ENCODE measurements at places on chromosomes 16 and 17.

DNA sequence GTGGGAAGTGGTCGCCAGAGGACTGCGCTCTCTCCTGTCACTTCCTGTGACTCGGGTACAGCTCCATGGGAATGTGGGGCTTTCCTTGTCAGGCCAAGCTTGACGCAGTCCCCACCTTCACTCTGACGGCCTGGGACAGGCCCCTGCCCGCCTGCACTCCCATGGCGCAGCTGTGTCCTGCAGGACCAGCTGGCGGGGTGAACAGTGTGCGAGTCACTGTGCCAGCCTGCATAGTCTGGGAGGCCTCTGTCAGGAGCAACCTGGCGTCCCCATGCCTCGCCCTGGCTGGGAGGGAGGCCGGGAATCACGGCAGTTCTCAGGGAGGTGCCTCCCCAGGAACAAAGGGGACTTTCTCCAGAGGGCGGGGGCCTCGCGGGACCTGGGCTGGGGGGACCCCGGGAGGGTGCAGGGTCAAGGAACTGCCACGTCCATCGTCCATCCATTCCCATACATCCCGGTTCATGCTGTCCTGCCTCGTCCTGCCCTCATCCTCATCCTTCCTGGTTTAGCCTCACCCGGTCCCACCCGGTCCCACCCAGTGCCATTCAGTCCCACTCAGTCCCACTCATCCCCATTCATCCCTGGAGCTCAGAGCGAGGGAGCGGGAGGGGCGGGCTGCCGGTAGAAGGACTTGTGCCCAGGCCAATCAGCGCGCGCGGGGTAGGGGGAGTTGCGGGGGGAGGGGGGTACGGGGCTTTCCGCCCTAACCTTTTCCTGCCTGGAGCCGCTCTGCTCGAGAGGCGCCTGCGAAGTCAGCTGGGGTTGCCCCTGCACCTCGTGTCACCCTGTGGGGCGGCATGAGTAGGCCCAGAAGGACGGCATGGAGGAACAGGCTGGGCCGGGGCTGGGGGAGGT is 13.4 kb downstream of the FLYWCH1 start:
- no peak for DNase-seq

GRCh38 chr16:11583889-11584565 is 2.7 kb downstream of the LITAF start:
- no peak for DNase-seq

GRCh38 chr17:17890773-17891759 is 54.3 kb upstream of the SREBF1 start:
- DNase-seq = peak; percentile 41

DNA sequence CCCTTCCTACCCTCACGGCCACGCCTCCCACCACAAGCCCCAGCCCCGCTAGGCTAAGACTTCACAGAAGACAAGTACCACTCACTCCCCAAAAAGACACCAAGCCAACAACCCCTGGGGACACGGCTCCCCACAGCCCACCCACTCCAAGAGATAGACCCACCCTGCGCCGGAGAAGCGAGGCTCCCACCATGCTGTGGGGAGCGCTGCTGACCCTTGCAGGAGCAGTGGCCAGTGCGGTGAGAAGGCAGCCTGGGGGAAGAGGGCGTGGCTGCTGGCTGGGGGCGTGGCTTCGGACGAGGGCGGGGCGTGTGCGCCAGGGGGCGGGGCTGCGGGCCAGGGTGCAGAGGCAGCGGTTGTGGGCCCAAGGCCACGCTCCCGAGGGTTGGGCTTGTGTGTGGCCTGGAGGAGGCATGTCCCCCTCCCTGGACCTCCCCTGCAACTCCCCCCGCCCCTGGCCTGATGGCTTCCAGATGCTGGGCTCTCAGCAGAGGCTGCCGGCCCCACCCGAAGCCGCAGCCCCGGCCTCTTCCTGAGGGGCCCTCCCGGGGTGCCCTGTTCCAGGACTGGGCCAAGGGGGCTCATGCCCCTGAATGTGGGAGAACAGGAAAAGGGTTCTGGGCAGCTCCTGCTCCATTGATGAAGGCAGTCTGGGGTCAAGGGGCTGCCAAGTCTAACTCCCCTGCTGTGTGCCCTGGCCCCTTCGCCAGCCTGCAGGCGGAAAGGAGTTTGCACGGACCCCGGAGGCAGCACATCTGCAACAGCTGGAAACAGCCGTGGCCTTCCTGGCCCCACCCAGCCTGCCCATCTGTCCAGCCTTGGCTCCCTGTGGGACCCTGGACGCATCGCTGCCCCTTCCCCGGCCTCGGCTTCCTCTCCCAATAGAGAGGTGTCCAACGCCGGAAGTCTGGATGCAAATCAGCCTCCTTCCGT is 9.1 kb downstream of the TFAP4 start:
- no peak for DNase-seq

DNA sequence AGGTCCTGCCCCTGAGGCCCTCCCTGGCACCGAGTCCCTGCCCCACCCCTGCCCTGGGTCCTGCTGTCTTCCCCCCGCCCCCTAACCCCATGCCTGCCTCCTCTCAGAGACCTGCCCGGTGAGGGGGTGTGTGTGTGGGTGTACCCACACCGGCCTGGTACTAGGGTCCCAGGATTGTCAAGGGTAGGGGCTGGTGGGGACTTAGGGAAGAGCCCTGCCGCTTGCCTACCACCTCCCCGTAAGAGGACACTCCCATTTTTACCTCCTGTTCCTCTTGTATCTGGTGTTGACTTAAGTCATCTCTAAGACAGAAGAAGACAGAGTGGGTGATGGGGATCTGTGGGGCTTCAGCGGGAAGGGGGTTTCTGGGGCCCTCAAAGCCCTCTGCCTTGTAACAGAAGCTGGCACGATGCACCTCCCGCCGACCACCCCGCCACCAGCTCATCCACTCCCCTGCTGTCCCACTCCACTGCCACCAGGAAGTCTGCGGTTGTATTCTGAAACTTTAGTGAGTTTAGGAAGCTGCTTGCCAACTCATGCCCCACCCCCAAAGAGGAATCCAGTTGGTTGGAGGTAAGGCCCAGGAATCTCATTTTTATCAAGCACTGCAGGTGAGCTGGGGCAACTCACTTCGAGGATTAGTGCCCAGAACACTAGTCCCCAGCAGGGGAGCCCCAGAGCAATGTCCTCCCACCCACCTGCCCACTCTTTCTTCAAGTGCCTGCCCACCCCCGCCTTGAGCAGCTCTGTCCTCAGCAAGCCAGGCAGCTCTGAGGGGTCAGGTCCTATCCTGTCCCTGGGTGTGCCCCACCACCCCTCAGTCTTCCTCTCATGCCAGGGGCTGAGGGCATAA is 5.6 kb downstream of the SPATA32 start:
- no peak for DNase-seq

DNA sequence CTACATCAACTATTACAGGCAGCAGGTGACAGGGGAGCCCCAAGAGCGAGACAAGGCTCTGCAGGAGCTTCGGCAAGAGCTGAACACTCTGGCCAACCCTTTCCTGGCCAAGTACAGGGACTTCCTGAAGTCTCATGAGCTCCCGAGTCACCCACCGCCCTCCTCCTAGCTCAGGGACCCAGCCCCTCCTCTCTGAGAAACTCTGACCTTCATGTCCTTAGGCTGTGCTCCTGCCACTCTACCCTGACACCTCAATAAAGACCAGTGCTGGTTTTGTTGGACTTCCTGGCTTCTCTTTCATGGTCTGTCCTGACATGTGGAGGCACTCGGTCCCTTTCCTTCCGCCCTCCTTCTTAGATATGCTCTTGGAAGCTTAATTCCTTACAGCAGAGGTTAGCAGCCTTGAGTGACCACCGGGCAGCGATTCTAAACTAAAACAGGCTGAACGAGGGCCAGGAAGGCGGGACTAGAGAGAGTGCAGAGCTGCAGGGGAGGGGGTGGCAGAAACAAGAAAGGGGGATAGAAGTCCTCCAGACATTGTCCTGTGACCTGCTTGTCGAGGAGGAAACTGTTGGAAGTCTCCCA is 915 bp downstream of the AHSP start:
- DNase-seq = no peak

DNA sequence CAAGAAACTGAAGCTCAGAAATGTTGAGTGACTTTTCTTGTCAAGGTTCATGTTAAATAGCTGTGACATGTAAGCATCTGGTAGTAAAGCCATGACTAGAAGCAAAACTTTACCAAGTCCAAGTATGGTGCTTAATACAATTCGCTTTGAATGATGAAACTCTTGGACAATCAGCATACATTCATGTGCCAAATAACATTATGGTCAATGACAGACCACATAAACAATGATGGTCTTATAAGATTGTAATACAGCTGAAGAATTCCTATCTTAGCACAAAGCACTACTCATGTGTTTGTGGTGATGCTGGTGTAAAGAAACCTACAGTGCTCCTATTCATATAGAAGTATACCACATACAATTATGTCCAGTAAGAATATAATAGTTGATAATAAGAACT is 97.1 kb upstream of the RPRML start:
- DNase-seq = no peak

DNA sequence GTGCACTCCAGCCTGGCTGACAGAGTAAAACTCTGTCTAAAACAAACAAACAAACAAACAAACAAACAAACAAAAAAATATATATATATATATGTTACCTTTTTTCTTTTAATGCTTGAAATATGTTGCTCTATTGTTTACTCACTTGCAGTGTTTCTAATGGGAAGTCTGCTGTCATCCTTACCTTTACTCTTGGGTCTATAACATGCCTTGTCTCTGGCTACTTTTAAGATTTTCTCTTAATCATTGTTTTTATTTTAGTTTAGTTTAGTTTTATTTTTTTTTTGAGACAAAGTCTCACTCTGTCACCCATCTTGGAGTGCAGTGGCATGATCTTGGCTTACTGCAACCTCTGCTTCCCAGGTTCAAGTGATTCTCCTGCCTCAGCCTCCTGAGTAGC is 16.1 kb upstream of the TNRC6A start:
- DNase-seq = no peak

GRCh38 chr16:2776500-2777139 is 460 bp downstream of the ELOB start:
- DNase-seq = no peak

DNA sequence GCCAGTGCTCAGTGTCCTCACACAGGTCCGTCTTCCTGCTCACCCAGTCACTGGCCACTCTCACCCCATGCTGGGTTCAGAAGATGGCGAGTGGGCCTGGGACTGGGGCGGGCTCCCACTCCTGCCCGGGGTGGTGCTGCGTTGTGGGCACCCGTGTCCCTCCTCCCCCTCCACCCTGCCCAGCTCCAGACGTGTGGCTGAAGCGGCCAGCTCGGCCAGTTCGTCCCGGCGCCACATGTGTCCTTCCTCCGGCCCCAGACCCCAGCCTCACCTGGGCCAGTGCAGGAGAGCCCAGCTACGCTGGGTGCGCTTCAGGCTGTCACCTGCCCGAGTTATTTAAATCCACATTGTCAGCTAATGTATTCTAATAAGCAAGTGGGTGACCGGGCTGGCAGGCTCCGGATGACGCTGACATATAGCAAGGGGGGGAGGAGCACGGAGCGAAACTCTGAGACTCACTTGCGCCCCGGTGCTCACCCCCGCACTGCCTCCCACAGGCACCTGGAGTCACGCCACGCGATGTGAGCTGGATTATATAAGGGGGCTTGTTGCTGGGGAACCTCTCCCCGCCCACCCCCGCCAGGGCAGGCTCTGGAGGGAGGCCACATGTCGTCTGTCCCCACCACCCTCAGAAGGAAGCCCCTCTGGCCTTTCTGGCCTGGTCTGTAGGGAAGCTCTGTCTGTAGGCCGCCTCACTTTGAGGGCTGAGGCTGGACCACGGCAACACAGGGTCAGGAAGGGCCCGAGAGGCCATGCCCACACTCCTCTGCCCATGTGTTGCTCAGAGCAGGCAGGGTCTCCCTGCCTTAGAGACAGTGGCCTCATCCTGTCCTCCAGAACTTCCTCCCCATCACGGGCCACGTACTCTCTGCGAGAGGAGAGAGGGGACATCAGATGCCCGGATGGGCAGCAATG is 7.1 kb upstream of the BAIAP2 start:
- no peak for DNase-seq

DNA sequence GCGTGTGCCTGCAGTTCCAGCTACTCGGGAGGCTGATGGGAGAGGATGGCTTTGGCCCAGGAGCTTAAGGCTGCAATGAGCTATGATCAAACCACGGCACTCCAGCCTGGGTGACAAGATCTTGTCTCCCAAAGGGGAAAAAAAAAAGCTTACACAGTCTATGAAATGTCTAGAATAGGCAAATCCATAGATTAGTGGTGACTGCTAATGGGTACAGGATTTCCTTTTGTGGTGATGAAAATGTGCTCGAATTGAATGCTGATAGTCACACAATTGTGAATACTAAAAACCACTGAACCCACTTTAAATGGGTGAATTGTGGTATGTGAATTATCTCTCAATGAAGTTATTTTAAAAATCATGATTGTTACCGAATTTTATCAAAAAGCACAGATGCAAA is 14.9 kb downstream of the USP7 start:
- no peak for DNase-seq

DNA sequence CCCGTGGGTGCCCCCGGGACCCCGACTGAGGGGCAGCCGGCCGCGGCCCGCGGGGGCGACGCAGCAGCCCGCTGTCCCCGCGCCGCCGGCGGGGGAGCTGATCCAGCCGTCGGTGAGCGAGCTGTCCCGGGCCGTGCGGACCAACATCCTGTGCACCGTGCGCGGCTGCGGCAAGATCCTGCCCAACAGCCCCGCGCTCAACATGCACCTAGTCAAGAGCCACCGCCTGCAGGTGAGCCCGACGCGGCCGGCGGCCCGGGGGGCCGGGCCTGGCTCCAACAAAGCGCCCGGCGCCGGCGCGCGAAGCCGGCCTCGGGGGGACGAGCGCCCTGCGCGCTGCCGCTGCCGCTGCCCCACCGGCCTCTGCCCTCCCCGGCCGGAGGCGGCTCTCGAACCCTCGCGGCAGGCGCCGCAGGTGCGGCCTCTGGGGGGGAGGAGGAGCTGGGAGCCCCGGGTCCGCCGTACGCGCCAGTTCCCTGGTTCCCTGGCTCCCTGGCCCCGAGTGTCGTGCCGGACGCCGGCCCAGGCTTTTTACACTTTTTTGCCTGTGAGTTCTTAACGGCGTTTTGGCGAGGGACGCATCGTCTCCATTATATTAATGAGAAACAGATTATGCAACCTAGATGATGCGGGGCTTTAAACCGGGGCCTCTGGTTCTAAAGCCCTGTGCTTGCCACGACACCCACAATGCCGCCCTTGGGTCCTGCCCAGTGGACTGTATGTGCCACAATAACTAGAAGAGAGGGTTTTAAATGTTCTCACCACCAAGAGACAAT is 521 bp downstream of the ATMIN start:
- peak; percentile 41 for DNase-seq

GRCh38 chr16:19389246-19389645 is 28.4 kb upstream of the TMC5 start:
- DNase-seq = peak; percentile 24

- no peak for DNase-seq
Observed at GRCh38 chr17:55585629-55586028, 74.4 kb upstream of the SMIM36 start.

Measured in activated CD4-positive, alpha-beta T cell treated with anti-CD3 and anti-CD28 coated beads, Interleukin-2, amount 50 U/mL, for 1 hour (primary cell).